HL-60 (cell line): ENCODE measurements at places on chromosomes 3 and 15.

DNA sequence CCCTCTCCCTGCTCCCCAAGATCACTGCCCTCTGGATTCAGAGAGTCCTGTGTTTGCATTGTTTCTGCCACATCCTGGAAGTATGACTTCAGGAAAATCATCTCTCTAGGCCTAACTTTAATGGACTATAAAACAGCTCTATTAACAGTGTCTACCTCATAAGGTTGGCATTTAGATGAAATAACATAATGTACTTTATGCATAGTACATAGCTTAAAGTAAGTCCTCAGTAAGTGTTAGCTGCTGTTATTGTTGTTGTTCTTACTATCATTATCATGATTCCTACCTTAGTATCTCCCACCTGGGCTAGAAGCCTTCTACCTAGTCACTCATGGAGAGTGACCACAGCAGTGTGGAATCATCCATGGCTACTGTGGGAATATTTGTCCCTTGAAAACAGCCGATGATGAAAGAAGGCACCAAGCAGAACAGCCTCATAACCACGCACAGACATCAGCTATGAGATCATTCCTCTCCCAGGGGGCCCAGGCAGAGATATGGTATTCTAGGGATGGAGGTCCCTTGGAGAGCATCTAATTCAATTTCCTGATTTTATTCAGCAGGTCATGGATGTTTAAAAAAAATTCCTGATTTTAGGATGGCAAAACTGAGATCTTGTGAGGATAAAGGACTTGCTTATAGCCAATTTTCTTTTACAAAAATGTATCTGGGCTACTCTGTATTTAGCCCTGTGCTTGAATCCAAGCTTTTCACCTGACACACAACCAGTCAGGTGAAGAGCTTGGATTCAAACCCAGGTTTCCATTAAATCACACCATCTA is 1.9 kb downstream of the FSD2 start:
- DNase-seq, result no peak

- no peak for DNase-seq
These were observed 115.4 kb upstream of the PRICKLE2 start for GRCh38 chr3:64340641-64341101.

- no peak for DNase-seq
These were observed 22.6 kb upstream of the IP6K2 start for GRCh38 chr3:48739617-48739954.

- DNase-seq, result peak; percentile 56
These were observed 33.8 kb upstream of the GYG1 start for GRCh38 chr3:148957586-148957985.

DNA sequence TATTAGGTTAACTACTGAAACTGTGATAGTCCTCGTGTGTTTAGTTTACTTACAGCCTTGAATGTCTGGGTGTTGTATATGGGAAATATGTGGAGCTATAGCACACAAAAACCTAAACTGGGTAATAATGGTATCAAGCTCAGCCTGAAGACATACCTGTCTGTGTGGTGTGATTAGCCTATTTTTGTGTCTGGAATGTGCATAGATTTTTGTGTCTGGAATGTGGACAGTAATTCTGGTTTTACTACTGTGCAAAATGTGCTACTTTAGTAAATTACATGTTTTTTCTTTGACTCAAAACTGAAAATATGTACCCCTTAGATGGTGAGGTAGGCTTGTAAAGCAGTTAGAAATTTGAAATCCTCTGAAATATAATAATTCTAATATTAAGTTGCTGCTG is 43.5 kb downstream of the CHD2 start:
- DNase-seq, result no peak

GRCh38 chr3:70386846-70387245 is 74.4 kb upstream of the MDFIC2 start:
- no peak for DNase-seq

DNA sequence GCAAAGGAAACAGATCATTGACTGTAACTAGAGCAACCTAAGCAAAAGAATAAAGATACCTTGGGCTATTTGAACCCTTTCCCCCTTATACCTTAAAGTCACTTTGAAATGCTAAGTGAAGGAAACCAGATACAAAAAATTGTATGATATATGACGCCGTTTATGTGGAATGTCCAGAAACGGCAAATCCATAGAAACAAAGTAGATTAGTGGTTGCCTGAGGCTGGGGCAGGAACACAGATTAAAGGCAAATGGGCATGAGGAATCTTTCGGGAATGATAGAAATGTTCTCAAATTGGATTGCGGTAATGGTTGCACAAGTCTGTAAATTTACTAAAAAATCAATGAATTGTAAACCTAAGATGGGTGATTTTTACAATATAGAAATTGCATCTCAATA is 160.1 kb upstream of the CCDC54 start:
- DNase-seq, result no peak

GRCh38 chr15:23566651-23567050 is 1.2 kb downstream of the MKRN3 start:
- DNase-seq, result peak; percentile 12

- DNase-seq, result no peak
These were observed 524.2 kb upstream of the LMCD1 start for GRCh38 chr3:7977245-7978086.

DNA sequence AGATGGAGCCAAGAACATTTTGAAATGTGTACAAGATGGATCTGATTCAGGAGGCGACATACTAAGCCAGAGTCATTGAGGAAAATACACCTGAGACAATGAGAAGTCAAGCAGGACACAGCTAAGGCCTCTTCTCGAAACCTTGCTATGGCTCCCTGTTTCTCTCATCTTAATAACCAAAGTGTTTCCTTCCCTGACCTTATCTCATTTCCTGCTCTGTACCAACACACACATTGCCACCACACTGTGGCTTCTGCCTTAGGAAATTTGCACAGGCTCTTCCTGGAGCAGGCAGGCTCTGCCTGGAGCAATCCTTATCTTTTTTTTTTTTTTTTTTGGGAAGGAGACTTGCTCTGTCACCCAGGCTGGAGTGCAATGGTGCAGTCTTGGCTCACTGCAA is 36.6 kb downstream of the OXSM start:
- DNase-seq, result no peak

GRCh38 chr3:135982404-135982761 is 16.9 kb downstream of the PPP2R3A start:
- DNase-seq, result no peak

DNA sequence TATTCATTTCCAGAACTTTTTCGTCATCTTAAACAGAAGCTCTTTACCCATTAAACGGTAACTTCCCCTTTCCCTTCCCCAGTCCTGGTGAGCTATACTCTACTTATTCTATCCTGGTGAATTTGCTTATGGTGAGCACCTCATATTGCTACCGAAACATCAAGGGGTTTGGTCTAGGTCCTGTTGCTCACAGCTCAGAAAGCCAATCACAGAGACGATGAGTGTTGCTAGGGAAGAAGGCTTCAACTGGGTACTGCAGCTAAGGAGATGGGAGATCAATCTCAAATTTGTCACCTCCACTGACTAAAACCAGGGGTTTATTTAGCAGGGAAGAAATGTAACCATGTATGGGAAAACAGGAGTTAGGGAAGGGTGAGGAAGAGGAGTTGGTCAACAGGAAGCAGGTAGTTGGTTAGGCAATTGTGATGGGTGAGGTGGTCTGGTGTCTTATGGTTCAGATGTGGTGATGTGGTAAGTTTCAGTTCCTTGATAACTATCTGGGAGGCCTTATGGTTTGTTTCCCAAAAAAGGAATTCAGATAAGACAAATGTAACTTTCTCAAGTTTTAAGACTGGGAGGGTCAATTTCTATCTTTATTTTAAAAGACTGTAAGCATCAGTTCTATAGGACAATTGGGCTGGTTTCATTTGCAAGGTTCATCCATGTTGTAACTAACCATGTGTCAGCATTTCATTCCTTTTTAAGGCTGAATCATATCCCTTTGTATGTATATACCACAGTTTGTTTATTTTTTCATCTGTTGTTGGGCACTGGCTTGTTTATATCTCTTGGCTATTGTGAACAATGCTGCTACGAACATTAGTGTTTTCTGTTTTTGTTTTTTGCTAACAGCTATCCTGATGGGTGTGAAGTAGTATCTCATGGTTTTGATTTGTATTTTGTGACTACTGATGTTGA is 24.3 kb downstream of the ARHGAP11B start:
- peak; percentile 43 for DNase-seq

DNA sequence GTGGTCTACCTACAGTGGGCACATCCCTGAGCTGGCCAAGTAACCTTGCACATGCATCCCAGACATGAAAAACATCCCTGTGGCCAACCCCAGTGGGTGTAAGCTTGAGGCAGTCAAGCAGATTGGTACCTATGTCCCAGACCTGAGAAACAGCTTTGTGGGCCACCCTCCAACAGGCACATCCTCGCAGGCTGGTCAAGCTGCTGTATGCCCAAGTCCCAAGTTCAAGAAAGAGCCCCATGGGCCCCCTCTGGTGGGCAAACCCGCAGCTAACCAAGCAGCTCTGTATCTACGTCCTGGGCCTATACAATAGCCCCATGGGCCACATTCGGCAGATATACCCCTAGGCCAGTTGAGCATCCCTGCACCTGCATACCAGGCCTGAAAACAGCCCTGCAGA is 186.3 kb upstream of the GPR149 start:
- DNase-seq, result no peak

DNA sequence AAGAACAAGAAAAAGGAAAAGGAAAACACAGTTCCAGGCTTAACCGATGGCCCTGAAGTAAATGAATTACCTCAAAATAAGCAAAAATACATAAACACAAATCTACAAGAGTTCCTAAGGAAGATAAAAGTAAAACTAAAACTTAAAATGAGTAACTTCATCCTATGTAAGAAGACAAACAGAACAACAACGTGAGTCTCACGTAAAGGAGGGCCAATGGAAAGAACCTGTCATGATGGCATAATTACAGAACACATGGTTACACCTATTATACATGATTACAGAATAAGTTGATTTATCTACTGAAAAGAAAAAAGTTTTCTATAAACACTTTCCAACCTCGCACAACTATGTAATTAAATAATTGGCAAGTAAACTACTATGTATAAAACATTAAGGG is 42.1 kb downstream of the ADAM10 start:
- no peak for DNase-seq

- no peak for DNase-seq
These were observed 18.8 kb downstream of the TFRC start for GRCh38 chr3:196063049-196063448.

DNA sequence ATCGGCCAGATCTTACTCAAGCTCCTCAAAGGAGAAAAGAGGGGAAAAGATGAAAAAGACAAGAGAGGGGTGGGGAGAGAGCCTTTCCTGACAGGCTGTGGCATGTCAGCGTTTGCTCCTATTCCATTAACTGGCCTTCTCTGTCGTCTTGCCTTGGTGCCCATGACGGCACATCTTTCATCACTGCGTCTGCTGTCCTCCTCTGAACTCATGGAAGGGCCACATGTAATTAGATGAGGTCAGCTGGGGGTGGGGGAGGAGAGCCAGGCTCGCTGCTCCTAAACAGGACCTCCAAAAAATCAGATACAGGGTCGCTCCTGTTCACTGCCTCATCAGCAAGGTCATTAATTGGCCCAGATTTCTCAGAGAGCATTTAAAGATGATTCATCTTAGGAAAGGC is 49.7 kb downstream of the LRTM1 start:
- no peak for DNase-seq

- DNase-seq, result no peak
These were observed 171.2 kb downstream of the KCNMB2 start for GRCh38 chr3:178707311-178708031.

DNA sequence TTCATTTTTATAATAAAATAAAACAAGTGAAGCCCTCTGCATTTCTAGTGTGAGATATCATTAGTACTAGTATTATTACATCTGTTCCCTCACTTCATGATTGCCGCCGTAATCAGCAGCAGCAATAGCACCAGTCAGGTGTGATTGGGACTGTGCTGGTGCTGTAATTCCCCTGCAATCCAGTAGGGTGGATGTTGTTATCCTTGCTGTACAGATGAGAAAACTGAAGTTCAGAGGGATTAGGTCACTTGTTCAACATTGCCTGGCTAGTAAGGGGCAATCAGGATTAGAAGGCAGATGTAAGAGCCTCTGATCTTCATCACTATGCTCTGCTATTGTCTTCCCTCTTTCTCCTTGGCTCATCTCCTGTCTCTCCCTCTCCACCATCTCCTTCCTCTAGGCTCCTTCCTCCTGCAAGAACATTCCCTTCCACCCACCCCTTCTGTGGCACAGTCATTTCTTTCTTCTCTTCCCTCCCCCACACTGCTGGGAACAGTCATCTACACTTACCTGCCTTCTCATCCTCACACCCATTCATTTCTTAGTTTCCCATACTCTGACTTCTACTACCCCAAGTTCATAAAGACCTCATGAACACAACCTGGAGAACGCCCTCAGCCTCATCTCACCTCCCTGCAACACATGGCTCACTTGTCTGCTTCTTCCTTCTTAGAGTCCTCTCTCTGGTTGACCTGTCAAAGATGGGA is 29.7 kb downstream of the CRYGS start:
- no peak for DNase-seq

GRCh38 chr3:134607054-134608022 is 43.5 kb downstream of the KY start:
- DNase-seq, result peak; percentile 89

DNA sequence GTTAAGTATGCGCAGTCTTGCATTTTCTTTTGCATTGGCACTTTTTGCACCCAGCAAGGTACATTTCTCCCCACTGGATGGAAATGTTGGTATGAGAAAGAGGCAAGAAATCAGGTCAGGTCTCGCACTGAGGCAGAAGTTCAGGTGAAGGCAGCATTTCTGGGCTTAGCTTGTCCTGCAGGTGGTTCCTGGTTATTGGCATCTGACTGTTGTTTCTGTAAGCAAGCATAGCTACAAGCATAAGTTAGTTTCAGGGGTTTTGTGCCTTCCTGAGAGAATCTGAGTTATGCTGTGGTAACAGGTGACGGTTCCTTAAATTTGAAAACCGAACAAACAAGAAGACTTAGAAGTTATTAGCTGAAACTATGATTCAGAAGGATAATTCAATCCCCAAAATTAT is 139.4 kb upstream of the GRM7 start:
- DNase-seq, result no peak

DNA sequence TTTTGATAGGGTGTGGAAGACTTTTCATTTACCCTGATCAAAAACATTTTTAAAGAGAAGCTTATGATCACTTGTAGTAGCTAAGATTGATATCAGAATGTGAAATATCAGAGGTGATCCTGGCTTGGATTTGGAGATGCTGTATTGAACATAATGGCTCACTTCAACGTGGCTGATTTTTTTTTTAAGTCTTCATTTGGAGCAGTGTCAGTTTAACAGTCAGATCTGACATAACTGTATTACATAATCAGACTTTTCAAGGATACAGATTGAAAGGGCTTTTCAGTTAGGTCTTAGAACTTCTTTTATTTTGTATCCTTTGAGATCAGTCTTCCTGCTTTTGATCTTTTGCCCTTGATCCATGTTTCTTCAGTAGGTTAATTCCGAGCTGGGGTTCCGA is 98.5 kb downstream of the ITPR1 start:
- DNase-seq, result no peak

DNA sequence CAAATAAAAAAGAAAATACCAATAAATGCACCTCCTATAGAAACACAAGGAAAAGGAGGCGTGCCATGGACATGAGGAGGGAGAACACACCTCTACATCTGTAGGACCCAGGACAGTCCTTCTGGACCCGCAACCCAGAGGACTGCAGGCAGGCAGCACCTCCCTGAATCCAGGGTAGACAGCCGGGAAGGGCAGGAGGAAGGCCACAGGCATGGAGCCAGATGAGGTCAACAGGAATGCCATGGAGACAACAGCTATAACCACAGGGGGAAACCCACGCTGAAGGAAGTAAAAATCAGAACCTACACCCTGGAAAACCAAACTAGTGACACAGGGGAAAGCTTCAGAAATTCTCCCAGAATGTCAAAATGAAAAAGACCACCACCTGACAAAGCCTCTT is 248.8 kb upstream of the NSMCE3 start:
- no peak for DNase-seq

GRCh38 chr3:183131186-183131725 is 31.3 kb downstream of the LAMP3 start:
- DNase-seq, result no peak

- no peak for DNase-seq
These were observed 193.0 kb upstream of the TPM1 start for GRCh38 chr15:62849316-62850106.
